ENCODE measurements at places on chromosomes 1 and 21. TPM values are rescaled to one million over a fixed set of nuclear protein-coding genes. Genes with fewer than 3 reads are reported as not detected.

The GPR25 gene
- not detected for total RNA-seq

The ELOVL1 gene
- 69.6 TPM for total RNA-seq

The SMG5 gene
- total RNA-seq = 48.1 TPM

The C2CD4D gene
- not detected for total RNA-seq
